ENCODE measurements at places on chromosomes 7 and 10.

DNA sequence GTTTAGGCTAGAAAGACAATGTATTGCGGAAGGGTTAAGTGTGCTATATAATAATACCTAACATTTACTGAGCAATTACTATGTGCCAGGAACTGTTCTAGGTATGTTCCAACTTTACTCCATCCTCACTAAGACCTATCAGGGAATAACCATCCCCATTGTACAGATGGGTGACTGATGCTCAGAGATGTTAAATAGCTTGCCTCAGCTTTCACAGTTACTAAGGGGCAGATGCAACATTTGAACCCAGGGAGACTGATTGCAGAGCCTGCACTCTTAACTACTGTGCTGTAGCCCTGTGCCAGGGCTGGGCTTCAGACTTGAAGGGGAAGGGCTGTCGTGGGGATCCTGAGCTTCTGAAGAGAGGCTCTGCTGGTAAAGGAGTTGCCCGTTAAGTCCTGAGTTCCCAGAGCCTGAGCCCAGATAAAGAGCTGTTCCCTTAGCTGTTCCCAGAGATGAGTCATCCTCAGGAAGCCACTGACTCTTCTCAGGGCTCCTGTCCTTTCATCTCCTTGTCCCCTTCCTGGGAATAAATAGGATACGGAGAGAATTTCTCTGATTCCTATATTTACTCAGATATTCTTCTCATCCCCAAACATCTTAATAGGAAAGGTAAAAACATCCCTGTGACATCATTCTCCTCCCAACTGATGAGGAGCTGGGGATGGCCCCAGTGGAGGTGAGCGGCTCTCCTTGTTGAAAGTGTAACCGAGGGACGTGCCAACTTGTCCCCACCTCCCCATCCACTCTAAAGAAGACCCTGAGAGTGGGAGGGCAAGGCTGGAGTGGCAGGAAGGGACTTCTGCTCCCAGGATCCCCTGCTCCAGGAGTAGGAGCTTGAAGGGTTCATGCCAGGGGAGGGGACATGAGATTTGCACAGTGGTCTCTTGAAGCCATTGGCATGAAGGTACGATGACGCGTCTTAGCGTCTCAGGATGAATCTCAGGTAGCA is 28.0 kb upstream of the HABP2 start:
- DNase-seq: no peak

DNA sequence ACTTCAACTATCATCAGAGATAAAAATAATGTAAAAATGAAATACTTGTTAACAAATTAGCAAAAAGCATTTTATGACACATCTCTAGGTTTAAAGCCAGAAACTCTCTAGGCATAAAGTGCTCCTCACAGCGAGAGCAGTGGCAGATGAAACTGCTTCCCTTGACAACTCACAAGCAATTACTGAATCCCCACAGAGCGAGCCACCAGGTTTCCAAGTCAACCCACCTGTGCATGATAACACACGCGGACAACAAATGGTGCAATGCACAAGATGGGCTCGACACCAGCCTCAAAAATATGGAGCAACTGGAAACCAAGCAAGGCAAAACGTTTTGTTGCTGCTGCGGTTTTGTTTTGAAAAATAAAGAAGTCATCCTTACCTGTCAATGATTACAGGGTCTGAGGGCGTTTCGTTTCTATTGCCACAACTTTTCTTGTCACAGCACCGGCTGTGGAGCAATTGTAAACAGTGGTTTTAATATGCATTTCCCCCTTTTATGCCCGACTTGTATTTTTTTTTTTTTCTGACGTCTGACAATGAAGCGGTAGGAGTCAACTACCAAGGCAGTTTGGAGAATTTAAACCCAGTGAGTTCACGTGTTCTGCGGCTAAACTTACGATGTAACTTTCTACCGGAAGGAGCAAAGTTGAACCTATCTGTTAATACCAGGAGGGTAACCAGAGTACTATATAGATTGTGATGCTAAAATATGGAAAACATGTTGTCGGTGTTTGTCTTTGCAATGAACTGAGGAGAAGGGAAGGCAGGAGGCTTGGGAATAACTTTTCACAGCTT is 7.0 kb downstream of the EBF3 start:
- no peak for DNase-seq

- no peak for DNase-seq
Measured at GRCh38 chr7:3267966-3268690, 32.9 kb upstream of the SDK1 start.

DNA sequence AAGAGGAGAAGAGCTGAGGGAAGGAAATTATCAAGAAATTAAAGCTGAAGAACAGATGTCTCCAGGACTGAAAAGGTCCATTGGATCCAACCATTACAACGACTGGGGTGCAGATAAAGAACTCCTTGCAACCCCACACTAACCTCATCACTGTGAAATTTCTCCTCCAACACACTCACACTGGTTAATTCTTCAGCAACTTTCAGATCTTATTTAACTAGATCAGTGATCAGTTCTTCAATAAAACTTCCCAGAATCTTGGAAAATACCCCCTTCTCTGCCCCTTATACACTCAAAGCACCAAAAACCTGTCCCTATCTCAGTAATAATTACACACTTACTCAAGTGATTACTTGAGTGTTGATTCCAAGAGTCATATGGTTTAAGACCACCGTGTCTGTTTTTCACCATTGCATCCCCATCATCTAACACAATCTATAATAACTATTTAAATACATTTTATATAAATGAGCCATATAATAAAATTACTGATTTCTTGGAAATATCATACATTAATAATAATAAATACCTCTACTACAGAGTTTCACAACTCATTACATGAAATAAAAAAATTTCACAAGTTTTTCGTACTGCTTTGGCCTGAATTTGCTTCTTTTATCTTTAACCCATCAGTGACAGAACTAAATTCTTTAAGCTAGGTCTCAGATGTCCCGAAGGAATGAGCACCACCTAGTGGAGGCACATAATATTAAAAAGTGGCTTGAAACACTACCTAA is 123.7 kb downstream of the MPP7 start:
- DNase-seq: peak; percentile 62

All from mucosa of descending colon (tissue), 3 donors.